ENCODE measurements at places on chromosomes 13 and 19.

DNA sequence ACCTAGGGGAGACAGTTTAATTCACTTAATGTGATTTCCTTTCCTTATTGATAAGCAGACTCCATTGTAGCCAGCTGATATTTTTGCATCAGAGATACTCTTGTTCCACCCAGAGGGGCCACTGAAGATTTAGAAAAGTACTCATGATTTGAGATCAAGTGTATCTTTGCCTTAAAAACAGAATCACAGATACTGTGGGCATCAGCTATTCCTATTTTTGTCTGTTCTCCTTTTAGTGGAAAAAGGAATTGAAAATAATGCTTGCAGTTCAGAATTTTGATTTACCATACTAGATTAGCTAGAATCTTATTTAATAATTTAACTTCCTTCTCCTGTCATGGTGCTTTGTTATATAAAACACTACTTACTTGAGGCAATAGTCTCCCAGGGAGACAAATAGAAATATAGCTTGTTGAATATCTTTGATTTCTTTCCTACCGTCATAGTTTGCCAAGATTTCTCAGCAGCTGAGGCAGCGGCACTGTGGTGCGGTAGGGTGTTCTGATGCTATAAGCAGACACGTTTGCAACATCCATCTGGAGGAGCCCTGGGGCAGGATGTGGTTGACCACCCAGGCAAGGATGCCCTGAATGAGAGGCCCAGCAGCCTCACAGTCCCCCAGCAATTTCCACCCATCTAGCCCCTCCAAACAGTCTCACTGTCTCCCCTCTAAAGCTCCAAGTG lies 47.0 kb upstream of the RAP2A start:
- no peak for DNase-seq

- DNase-seq: no peak
Measured at GRCh38 chr13:98742961-98743360, 9.5 kb downstream of the SLC15A1 start.

GRCh38 chr13:37106642-37107041 lies 1.2 kb upstream of the CSNK1A1L start:
- DNase-seq: no peak

DNA sequence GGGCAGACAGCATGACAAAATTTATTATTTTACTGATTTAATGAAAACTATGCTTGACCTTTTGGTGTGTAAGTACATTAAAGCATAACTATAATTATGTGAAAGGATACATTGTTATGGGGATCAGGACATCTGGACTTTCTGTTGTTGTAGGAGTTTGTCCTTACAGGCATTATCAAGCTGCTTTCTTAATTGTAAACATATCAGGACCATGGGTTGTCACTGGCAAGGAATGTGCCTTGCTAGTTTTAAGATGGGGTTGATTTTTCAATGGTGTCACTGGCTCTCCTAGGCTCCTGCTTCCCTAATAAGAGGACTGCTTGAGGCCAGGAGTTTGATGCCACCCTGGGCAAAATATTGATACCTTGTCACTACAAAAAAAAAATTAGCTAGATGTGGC lies 32.6 kb downstream of the KBTBD6 start:
- DNase-seq: no peak

DNA sequence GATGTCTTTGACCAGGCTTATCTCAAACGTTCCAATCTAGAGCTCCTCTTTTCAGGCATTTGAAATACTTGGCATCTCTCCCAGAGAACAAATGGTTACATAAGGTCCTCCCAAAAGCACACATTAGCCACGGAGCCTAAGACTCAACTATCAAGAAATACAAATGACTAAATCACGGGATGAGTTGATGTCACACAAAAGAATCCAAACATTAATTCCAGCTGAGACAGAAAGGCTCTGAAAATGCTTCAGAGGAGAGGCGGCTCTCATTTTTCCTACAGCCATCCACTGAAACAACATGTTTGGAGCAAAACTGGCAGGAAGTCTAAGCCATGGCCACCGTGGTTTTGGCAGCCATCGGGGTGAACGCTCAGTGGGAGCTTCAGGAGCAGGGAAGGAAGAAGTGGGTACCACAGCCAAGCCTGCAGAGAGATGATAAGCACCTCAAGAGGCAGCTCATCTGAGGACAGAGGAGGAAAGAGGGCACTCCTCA lies 122.5 kb downstream of the STK24 start:
- DNase-seq: no peak

DNA sequence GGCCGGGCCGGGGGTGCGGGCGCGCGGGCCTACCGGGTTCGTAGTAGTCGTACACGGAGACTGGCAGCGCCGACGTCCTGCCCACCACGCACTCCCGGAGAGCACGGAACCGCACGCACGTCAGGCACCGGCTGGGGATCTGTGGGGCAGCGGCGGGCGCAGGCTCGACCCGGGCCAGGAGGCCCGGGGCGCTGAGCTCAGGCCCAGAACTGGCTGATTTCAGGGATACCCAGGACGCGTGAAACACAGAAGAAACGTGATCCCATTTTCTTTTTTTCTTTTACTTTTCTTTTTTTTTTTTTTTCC lies 9.0 kb downstream of the F2RL3 start:
- no peak for DNase-seq

DNA sequence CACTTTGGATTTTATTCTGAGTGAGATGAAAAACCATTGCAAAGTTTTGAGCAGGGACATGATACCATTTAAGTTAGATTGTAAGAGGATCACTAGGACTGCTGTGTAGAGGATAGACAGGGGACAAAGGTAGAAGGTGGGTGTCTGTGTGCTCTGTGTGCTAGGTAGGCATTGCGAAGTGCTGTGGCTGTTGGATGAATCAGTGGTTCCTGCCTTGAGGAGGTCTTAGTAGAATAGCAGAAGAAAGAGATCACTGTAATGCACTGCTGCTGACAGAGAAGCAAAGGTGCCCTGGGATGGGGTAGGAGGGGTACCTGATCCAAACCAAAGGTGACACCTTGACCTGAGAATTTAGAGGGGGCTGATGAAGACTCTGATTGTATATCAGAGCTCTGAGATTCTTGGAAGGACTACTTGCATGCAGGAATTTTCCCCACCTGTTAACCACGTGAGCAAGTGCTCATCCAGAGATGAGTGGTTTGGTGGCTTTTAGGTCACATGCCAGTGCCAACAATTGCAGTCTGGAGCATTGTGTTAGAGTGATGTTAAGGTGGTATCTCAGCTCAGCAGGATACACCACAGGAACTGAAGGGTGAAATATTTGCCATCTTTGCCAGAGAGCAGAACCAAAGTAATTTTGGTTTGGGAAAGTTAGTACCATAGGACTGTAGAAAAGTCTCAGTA lies 10.8 kb downstream of the WASF3 start:
- DNase-seq: no peak

DNA sequence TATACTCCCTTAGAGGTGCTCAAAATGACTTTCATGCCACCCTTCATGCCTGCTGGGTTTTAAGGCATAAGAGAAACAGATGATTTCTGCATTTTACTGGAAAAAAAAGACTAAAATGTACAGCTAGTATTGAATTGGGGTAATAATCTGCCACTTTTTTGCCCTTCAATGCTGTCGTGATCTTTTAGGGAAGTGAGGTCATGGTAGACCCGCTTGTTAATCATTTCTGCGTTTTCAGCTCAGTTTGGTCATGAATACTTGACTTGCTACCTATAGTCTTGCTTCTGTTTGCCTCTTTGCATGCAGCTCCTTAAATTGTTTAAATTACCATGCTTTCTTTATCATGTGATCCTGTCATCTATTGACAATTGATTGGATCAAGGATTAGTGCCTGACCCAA lies 90.4 kb downstream of the PCCA start:
- no peak for DNase-seq

- no peak for DNase-seq
Measured at GRCh38 chr13:113926951-113927660, 46.8 kb downstream of the C13orf46 start.

GRCh38 chr13:37997641-37998040 lies 128.1 kb upstream of the TRPC4 start:
- DNase-seq: no peak

DNA sequence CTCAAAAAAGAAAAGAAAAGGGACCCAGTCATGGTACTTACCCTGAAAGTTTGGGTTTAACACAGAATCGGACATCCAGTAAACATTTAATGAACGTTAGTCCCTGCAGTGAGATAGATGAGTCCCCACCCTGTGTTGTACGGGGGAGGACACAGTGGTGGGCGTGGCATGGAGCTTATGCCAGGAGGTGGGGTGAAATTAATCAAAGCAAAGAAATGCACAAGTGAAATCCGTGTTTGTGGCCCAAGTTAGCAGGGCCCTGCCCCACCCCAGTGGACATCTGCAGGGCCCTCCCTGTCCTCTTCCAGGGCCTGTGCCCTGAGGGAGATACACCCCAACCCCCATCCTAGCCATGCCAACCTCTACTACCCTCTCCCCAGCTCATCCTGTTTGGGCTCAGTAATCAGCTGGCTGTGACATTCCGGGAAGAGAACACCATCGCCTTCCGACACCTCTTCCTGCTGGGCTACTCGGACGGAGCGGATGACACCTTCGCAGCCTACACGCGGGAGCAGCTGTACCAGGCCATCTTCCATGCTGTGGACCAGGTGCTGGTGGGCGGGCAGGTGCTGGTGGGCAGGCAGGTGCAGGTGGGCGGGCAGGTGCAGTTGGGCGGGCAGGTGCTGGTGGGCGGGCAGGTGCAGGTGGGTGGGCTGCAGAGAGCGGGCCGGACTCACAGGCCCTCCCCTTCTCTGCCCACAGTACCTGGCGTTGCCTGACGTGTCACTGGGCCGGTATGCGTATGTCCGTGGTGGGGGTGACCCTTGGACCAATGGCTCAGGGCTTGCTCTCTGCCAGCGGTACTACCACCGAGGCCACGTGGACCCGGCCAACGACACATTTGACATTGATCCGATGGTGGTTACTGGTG lies 3.9 kb downstream of the MCOLN1 start:
- DNase-seq: no peak

- DNase-seq: no peak
Measured at GRCh38 chr13:48655291-48655690, 1.6 kb downstream of the CYSLTR2 start.

- DNase-seq: no peak
Measured at GRCh38 chr19:6680141-6680540, 10.2 kb upstream of the TNFSF14 start.

- no peak for DNase-seq
Measured at GRCh38 chr19:49201042-49201441, 43.5 kb downstream of the TRPM4 start.

DNA sequence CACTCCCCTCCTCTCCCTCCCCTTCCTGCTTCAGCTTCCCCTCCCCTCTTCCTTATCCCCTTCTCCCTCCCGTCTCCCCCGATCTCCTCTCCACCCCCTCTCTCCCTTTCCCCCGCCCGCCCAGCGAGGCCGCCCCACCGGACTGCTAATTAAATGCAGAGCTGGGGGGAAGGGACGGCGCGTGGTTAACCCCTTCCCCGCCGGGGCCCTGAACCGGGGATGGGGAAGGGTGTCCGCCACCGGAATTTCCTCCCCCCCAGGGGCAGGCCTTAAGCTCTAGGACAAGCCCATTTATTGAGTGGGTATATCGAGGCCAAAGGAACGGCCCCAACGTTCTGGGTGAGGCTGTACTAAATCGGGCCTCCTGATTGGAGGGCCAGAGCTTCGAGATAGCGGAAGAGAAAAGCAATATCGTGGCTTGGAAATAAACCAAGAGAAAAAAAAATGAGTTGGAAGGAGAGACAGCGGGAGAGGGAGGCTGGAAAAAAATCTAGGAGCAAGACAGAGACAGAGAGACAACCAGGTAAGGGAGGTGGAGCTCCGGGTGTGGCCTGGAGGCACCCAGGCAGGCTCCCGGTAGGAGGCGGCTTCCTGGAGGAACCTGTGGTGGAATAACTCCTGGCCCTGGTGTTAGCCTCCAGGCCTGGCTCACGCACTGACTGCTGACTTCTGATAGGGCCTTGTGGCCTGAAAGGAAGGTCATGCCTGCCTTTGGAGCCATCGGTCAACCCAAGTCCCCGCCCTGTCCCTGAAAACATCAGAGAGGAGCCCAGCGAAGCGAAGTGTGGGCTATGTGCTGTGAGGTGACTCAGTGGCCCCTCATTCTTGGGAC lies 11.6 kb upstream of the JUND start:
- no peak for DNase-seq

- DNase-seq: no peak
Measured at GRCh38 chr19:41265395-41266153, 1.4 kb downstream of the HNRNPUL1 start.

DNA sequence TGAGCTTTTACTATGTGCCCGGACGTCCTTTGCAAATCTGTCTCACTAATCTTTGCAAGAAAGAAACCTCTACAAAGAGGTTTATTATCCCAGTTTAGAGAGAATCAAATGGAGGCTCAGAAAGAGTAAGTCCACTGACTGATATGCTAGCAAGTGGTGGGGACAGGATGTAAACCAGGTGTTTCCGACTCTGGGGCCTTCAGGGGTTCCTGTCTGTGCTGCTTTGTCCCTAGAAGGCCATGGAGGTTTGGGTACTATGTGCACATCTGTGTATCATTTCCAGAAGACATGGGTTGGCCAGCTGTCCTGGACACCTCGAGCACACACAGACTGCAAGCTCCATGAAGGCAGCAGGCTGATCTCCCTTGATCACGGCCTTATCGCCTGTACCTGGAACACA lies 1.2 kb upstream of the KPTN start:
- no peak for DNase-seq

DNA sequence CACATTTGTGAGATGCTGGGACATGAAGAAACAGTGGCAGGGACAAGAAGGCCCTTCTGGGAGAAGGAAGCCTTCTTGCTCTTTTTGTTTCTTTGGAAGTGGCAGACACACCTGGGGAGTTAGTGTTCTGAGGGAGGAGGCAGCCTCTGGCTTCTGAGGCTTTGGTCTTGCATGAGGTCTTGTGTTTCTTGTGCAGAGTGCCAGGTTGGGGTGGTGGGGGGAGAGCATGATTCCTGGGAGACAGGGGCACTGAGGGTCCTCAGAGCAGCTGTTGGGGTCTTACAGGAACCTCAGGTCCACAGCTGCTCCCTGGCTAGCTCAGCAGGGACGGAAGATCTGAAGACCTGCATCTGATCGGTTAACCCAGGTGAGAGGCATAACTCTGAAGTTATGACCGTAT lies 167.5 kb upstream of the ZNF536 start:
- no peak for DNase-seq

DNA sequence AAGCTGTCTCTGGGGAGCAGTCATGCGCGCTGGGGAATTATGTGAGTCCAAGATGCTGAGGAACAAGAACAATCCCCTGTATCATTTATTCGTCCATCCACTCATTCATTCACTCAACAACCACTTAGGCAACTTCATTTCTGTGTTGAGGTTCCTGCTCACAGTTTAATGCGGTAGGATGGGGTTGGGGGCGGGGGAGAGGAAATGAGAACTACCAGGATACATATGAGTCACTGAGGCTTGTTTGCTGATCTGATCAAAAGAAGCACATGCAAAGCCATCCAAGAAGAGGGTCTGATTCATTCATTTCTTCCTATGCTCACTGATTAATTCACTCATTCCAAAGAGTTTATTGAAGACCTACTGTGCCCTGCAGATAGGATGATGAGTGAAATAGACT lies 20.9 kb downstream of the ZNF536 start:
- DNase-seq: no peak

GRCh38 chr19:37012093-37012745 lies 66.0 kb upstream of the ZNF420 start:
- DNase-seq: no peak

GRCh38 chr19:14770136-14770535 lies 8.2 kb downstream of the ADGRE2 start:
- no peak for DNase-seq

All from cortex of kidney (tissue), 1 donor.